ENCODE measurements at places on chromosomes 4 and X.

GRCh38 chr4:52576961-52577623, 82.0 kb downstream of the USP46 start:
- no peak for DNase-seq

DNA sequence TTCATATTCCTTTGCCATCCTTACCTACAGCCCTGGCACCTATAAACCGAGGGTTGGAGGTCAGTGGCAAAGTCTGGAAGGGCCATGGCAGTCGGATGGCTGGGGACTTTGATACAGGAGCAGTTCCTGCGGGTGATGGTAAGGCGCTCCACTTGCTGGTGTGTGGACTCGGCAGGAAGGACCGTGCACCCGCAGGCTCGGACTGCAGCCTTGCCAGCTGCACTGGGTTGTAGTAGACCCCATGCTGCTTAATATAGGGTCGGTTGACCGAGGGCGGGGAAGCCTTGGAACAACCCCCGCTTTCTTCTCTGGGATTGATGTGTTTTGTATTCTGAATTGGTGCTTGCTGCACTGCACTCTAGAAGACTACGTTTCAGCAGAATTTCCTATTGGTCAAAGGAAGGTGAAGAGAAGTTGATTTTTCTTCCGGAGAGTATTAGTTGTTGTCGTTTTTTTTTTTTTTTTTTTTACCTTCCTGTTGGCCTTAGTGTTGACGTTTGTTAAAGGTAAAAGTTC, 638 bp downstream of the BLTP1 start:
- DNase-seq = peak; percentile 50

GRCh38 chr4:93617606-93618005, 210.9 kb upstream of the ATOH1 start:
- no peak for DNase-seq

- DNase-seq = peak; percentile 83
Measured at GRCh38 chrX:29662101-29662500, 553.3 kb upstream of the MAGEB2 start.

DNA sequence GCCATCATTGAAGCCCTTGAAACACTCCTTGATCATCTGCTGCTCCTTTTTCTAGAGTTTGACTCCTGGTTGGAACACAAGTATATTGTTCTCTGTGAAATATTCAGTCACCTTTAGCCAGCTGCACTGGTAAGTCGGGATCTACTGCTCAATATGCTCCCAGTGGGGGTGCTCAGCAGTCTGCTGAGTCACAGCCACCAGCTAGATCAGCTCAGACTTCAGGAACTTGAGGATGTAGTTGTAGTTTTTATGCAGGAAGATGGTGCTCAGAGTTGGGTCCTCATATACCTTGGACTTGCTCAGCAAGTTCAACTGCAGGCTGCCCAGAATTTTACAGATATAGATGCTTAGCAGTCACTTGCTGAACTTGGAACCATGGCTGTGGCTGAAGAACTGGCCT, 202.5 kb upstream of the RPL34 start:
- DNase-seq = no peak
